ENCODE measurements at places on chromosomes 11 and 22.

DNA sequence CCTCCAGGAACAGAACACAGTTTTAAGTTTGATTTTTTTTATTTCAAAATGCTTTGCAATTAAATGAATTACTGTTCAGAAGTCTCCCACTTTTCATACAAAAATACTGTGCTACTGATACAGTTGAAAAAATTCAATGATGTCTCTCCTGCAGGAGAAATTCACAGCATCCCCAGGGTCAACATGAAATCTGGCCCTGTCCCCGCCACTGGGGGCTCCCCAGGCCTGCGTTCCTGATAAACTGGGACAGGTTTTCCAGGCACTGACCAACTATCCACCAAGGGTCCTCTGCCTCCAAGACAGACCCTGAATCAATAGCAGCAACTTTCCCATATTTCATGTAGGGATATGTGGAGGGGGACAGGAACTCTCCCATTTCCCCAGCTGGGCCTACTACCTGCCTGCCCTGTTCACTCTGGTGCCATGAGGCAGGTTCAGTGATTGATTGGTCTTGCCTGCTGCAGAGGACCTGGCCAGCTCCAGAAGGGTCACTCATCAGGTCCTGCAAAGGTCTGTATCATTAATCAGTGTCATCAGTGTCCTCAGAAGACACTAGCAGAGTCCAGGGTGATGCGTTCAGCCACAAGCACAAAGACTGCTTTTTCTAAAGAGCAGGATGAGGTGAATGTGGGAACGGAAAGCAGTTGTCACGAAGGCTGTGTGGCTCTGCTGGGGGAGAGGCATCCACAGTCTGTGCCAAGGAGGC is 43.4 kb downstream of the PISD start:
- DNase-seq: no peak

- no peak for DNase-seq
Measured at GRCh38 chr22:38965614-38966379, 8.4 kb downstream of the APOBEC3A start.

DNA sequence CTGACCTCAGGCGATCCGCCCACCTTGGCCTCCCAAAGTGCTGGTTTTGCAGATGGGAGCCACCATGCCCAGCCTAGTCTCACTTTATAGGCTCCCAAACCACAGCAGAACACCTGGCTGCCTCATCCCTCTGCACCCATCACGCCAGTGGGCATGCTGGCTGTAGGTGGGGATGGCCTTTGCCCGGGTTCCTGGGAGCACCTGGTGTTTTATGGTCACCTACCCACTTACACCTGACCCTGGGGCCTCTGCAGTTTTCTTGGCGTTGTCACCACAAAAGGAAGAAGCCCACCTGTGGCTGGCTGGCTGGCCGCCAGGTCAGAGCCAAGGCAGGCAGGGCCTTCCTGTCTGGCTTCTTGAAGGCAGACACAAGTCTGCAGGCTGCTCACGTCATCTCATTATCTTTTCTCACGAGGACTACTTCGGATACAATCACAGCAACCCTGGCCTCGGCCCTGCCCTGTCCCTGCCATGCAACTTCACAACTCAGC is 8.2 kb downstream of the RRP7A start:
- no peak for DNase-seq

GRCh38 chr11:71086687-71087258 is 165.6 kb downstream of the SHANK2 start:
- no peak for DNase-seq

DNA sequence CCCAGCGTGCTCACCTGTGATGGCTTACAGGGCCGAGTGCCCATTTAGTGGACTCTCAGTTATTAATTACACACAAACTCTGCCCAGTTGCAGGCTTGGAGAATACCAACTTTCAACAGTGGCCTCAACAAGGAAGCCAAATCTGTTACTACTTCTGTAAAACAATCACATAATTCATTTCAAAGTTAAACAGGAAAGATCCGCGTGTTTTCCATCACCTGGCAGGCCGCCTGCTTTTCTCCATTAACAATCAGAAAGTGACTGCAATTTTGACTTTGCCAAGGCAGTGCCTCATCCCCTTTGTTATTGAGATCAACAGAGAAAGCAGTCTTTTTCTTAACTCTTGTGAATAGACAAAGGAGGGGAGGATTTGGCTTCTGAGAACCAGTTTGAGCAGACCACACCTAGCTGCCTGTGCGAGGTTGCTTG is 77.7 kb downstream of the BARX2 start:
- no peak for DNase-seq

GRCh38 chr11:120827820-120828219 is 196.1 kb upstream of the TBCEL start:
- no peak for DNase-seq

- no peak for DNase-seq
Measured at GRCh38 chr11:68988491-68988890, 7.7 kb upstream of the MRGPRD start.

DNA sequence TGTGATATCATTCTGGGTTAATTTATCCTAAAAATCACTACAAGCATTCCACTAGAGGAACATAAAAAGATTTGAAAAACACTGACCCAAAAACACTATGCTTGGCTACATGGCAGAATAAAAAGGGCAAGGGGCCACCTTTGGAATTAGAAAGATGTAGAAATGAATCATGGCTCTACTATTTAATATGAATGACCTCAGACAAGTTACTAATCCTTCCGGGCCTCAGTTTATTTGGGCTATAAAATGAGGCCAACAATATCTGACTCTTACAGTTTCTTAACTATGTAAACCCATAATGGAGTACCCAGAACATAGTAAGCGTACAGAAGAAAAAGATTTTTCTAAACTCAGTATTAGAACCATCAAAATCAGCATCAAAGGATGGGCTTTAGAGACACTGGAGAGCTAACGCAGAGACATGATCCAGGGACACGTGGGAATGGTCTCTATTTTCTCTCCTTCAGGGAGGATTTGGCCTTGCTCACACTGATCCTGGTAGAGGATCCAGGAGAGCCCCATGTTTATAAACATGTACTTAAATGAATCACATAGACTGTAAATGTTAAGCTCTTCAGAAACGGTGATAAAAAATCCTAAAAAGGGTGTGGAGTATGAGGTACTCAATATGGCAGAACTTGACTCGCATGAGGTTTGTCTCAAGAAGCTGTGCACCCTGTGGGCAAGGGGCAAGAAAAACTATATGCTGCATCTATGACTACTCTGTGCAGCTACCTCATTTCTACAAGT is 288.4 kb upstream of the PITPNB start:
- no peak for DNase-seq

- DNase-seq: no peak
Measured at GRCh38 chr11:68037411-68038225, 1.2 kb upstream of the TCIRG1 start.

- no peak for DNase-seq
Measured at GRCh38 chr22:39418696-39419095, 19.1 kb downstream of the TAB1 start.

DNA sequence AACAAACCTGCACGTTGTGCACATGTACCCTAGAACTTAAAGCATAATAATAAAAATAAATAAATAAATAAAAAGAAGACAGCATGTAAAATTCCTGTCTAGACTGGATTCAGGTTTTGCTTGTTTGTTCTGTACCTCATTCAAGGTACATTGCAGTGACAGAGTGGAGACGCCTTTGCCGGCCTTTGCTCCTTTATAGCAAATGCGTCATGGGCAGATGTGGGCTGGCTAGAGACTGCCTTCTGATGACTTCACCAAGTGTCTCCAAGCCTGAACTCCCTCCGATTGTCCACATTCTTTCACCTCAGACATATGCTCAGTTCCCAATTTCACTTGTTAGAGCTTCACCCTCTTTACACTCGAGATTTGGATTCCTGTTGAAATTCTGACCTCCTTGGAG is 147.8 kb upstream of the ARHGAP20 start:
- DNase-seq: no peak

- no peak for DNase-seq
Measured at GRCh38 chr11:121134741-121135312, 33.8 kb downstream of the TECTA start.

DNA sequence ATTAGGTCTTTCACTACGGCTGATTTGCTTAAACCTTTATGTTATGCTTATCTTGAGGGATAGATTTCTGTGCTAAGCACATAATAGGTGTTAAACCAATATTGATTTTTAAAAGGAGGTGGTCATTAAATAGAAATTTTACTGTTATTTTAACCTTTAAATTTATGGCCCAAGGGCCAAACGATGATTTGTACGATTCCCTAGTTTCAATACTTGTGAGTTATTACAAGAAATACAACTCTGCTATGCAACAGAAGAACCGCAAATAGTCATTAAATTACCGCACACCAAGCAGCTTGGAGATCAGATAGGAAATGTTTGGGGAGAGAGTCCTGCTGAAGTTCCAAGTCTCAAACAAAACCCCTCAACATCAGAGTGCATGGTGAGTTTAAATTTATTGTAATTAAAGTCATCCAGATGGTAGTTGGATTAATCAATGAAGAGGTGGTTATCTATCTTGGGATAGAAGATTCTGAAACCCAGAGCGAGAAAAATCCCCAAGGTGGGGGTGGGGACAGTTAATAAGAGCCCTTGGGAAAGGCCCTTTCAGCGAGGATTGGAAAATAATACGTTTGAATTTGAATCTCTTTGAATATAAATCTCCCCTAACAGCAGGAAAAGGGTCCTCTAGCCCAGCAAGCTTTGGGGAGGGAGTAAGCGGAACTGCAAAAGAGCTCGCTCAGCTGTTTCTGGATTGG is 805 bp upstream of the QSER1 start:
- DNase-seq: no peak

DNA sequence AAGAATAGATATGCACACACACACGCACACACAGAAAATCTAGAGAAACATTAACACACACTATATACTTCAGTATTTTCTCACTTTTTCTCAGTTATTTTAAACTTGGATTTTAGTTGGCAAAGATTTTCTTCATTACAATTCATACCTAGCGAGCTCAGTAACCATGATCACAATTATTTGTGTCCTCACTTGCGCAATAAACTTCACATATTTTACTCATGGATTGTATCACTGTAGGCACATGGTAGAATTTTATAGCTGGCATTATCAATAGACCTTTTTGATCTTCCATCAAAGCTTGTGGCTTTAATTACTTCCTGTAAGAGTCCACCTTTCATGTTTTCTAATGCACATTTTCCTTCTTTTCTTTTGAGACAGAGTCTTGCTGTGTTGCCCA is 4.8 kb upstream of the XKR3 start:
- DNase-seq: no peak

GRCh38 chr11:73308003-73308960 is at the start of gene ARHGEF17:
ARHGEF17 (plus strand) TSS chr11:73308276; CDS start chr11:73308639, 363 bp downstream.
- DNase-seq: peak; percentile 36

GRCh38 chr11:9775398-9775779 is 111.5 kb downstream of the SWAP70 start:
- no peak for DNase-seq
